Activated CD4-positive, alpha-beta T cell treated with anti-CD3 and anti-CD28 coated beads, Interleukin-2, amount 50 U/mL, for 1 hour (primary cell): ENCODE measurements at places on chromosomes 16 and 17.

DNA sequence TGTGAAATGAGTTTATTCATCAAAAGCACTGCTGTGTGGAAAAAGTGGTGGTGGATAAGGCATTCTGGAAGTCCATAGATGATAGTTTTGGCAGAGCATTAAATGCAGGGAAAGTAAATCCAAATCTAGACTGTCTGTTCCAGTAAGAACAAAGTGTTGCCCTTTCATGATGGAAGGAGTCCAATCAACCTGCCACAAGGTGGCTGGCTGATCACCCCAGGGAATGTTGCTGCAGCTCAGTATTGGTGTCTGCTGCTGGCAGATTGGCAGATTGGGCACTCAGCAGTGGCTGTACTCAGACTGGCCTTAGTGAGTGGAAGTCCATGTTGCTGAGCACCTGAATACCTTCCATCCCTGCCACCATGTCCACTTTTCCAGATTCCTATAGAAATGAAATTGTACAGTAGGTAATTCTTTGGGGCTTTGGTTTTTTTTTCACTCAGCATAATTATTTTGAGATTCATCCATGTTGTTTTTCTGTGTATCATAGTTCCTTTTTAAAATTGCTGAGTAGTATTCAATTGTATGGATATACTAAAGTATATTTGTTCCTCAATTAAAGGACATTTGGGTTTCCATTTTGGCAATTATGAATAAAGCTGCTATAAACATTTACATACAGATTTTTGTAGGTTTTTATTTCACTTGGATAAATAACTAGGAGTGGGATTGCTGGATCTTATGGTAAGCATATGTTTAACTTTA is 14.3 kb downstream of the DYNLL2 start:
- no peak for DNase-seq

DNA sequence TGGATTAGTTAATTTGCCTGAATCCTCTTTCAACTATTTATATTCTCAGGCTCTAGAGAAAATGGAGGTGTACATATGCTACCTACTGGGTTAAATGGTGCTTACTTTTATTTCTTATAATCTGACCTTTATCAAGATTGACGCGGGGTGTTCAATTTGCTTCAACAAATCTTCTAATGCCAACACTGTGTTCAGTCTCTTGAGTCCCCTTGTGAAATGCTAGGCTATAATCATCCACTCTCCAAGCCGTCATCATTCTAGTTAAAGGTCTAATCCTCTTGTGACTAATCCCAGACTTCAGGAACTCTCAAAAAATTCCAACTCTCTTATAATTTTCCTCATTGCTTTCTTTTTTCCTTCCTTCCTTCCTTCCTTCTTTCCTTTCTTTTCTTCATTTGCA is 1396.2 kb downstream of the CDH8 start:
- DNase-seq: no peak

DNA sequence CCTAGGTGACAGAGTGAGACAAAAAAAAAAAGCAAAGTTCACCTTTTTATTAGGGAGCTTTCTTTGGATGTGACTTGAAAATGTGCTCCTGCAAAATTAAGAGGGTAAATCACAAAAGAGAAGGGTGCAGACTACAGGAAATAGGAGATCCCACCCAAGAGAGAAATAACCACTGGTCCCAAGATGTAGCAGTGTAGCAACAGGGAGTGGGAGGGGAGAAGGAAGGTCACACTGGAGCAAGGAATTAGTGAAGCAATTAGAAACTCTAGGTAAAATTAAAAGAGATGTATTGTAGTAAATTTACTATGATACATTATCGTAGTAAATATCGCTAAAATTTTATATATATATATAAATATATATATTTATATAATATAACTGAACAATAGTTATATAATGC is 12.3 kb upstream of the SPN start:
- no peak for DNase-seq

DNA sequence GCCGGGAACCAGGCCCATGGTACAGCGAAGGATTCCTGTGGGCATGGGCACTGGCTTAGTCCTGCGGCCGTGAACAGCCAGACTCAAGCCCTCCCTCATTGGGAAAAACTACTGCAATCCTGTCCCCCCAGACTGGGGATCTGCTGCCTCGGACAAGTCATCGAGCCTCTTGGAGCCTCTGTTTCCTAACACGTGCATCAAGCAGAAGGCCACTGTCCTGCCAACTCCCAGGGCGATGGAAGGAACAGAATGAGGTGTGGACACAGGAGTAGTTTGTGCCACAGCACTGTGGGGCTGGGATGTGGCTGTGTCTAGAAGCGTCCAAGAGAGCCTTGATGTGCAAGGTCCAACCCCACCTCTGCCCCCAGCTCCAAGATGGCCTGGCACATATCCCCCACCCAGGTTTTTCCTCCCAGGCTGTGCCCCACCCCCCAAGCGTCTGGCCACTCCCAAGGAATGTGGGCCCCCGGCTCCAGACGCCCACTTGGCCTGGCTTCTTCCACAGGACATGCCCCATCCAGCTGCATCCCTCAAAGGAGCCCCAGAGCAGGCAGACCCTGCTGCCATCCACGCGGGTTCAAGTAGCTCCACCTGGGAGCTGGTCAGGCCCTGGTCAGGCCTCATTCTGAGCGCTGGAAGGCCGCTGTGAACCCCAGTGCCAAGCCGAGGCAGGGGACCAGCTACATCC is 3.4 kb downstream of the CAMKK1 start:
- no peak for DNase-seq

- DNase-seq: no peak
Measured at GRCh38 chr16:4293181-4293716, 20.4 kb upstream of the TFAP4 start.

- no peak for DNase-seq
Measured at GRCh38 chr17:49962599-49963308, 6.2 kb upstream of the DLX4 start.

DNA sequence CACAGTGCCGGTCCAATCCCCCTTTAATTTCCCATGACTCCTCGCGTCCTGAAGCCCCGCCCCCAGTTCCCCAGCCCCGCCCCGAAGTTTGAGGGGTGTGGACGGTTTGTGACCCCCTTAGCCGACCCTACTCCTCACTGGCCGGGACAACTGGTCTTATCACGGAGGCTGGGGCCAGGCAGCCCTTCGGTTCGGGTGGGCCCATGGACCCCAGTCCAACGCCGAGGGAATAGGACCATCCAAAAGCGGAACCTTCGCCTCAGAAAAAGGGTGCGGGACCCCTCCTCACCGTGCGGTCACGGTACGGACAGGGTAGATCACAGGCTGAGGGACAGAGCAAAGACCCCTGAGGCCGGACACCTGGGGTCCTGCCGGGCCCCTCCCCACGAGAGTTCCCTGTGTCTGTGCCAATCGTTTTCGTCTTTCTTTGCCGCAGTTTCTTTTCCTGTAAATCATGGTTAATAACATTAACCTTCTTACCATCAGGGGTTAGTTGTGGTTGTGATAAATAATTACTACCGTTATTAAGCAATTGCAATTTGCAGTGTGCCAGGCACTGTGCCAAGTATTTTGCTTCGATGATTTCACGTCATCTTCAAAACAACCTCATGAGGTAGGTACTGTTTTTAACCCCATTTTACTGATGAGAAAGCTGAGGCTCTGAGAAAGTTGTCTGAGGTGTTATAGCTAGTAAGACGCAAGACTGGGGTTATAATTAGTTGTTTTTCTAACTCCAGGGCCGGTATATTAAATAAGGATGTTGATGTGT is 543 bp downstream of the TMUB2 start:
- DNase-seq: peak; percentile 32

GRCh38 chr17:13940858-13941665 is 128.2 kb upstream of the COX10 start:
- no peak for DNase-seq

DNA sequence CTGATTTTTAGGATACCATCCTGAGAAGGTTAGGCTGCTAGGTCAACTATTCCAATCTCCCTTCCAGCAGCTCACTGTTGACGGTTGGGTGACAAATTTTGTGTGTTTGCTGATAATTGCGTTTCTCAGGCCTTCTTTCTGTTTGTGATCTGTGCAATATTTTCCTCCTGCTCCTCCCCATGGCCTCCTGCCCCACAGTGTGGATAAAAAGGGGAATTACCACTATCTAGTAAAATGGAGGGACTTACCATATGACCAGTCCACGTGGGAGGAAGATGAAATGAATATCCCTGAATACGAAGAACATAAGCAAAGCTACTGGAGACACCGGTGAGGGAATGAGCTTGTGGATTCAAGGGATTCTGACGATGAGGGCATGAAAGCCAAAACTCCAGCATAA is 9.2 kb downstream of the CHD3 start:
- DNase-seq: no peak

- no peak for DNase-seq
Measured at GRCh38 chr16:27234171-27234570, 30.8 kb downstream of the KDM8 start.

GRCh38 chr16:85335584-85336491 is 223.6 kb upstream of the CIBAR2 start:
- no peak for DNase-seq

DNA sequence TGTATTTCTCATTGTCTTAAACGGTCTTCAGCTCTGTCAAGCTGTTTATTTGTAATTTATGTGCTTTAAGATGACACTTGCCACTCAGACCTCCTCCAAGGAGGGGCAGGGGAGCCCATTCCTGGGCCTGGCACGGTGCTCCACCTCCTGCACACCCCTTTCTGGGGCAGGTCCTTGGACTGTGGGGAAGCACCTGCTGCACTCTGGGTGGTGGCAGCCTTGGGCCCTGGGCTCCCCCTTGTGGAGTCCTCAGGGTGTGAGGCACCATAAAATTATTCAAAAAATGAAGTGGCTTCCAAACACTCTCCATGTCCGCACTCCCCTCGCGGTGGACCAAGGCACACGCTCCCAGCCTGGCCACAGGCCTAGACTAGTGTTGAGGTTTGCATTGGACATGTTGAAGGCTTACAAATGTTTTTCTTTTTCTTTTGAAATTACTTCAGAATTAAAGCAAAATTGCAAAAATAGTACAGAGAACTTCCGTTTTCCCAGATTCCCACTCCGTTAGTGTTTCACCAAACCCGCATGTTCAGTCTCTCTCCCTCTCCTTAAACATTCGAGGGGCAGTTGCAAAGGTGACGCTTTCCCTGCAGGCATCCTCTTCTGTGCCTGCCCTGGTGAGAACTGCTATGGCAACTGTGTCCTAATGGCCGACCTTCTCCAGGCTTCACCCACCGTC is 32.4 kb downstream of the FOXK2 start:
- peak; percentile 74 for DNase-seq

GRCh38 chr16:58862334-58863021 is 128.4 kb upstream of the GOT2 start:
- DNase-seq: no peak

DNA sequence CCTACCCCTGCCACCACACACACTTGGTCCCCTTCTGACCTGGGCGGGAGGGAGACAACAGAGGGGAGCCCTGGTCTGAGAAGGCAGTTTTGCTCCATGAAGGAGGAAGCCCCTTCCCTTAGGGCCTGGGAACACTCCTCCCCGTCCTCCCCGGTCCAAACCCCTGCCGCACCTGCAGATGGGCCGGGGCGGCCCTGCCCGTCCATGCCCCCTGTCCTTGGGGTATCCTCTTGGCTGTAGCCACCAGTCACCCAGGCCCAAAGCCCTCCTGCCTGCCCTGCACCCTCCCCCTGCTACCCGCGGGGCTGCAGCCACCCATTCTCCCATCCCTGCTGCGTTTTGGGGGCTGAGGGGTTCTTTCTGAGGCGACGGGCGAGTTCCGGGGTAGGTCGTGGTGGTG is 33.9 kb downstream of the GSE1 start:
- no peak for DNase-seq

- no peak for DNase-seq
Measured at GRCh38 chr17:78822552-78822951, 18.1 kb downstream of the USP36 start.

DNA sequence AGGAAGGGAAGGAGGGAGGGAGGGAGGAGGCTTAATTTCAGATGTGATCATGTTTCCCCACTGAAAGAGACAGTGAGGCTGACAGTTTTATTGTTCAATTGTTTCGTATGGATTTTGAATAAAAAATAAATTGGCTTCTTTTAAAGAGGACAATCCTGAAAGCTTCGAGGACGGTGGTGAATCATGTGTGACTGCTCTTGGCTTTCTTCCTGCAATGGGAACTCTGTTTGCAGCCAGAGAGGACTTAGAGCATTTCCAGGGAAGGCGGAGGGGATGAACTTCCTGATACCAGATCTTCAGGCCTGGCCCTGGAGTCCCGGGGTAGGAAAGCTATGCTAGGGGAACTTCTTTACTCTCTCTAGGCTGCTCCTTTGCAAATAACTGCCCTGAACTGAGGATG is 72.8 kb upstream of the C16orf82 start:
- no peak for DNase-seq

DNA sequence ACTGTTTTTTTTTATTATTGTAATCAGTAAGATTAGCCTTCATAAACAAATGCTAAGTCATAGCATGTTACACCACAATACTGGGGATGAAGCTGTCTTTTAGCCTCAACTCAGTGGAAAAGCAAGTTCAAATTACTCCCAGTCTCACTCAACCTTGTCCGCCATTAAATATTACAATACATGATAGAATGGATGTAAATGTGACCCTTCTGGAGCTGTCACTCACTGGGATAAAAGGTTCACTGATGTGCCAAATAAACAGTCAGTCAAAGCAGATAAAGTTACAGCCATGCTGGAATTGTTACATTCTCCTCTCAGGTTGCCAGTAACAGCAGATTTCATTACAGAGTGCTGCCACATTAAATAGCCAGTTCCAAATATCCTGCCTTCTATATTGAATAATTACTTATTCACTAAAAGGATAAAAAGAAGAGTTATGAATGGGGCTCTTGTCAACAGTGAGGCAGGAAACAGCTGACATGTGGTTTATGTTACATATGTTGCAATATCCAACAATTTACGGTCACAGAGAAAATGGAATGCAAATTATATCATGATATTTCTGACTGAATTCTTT is 53.4 kb downstream of the BRIP1 start:
- DNase-seq: no peak

- peak; percentile 23 for DNase-seq
Measured at GRCh38 chr16:67528870-67529581, 397 bp downstream of the RIPOR1 start.
